ENCODE measurements at places on chromosomes 16 and 17.

DNA sequence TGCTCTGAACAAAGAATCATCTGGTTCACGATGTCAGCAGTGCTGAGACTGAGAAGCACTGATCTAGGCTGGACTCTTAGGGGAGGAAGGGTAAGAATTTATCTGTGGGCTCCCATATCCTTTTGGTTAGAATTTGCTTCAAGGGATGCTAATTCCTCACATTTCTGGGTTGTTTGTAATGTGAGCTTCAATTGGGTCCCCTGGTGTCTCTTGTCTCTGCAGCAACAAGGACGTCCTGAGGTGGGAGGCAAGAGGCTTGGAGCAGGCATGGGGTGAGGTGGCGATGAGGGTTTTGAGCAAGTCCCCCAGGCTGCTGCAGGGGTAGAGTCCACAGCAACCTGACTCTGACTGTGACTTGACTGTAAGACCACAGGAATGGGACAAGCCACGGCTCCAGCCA is 213.8 kb upstream of the NLRP1 start:
- no peak for DNase-seq

DNA sequence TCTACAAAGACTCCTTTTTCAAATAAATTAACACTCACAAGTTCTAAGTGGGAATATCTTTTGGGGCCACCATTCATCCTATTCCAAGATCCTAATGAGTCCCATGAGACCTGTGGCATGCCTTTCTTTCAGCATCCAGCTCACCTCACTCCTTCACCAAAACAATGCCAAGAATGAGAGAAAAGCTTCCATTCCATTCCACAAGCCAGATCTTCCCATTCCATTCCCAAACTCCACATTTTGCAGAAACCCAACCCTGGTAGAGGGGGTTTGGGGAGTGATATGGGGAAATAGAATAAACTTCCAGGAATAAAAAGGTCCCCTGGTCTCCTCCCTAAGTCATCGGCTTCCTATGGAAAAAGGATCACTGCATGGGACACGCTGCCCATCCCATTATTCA is 392.2 kb downstream of the NPIPA8 start:
- DNase-seq = no peak

- DNase-seq = no peak
These were observed 40.1 kb upstream of the USP7 start for GRCh38 chr16:9003763-9004162.

GRCh38 chr17:51398128-51398525 is 137.8 kb downstream of the UTP18 start:
- no peak for DNase-seq

DNA sequence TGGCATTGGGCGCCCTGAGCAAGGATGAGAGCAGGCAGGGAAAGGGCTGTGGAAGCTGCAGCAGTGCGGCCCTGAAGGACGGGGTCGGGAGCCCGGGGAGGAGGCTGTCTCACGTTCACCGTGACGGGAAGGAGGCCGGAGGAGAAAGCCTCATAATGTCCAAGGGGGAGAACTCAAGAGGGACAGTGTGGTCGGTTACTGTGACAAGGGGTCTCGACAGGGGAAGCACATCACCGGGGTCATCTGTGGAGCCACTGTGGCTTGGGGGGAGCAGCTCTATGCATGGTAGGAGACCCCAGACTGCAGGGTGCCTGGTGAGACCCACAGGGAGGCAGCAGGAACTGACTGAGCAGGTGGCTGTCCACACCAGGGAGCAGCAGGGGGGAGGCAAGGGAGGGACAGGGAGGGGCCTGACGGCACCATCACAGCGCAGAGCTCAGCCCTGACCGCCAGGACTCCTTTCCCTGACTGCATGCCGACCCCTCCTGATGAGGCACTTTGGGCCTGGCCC is 154.6 kb upstream of the CHMP6 start:
- no peak for DNase-seq

- DNase-seq = no peak
These were observed 191.9 kb upstream of the PIRT start for GRCh38 chr17:11029791-11030190.

GRCh38 chr17:49327835-49328784 is 33.9 kb downstream of the ZNF652 start:
- no peak for DNase-seq

DNA sequence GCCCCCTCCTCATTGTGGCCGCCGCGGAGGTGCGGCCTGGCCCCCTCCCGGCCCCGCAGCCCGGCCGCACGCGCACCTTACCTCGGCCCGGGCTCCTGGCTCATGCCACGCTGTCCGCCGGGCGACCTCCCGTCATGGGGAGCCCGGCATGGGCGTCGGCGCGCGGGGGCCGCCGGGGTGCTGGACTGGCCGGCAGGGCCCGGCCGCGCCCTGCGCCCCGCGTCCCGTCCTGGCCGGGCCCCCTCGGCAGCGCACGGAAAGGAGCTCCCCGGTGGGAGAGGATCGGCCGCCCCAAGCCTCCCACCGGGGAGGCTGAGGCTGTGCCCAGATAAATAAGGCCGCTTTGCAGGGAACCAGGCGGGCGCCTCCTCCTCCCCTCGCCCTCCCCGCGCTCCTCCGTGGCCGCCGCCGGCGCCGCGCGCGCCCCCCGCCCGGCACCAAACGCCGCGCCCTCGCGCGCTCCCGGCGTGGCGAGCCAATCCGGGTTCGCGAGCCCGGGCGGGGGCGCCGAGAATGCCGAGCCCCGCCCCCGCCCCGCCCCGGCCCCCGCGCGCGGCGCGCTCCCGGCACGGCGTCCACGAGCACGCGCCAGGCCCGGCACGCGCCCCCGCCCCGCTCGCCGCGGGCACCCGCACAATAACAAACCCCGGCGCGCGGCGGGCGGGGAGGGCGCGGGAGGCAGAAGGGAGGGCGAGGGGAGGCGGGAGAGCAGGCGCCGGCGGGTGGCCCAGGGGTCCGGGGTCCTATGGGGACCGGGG is at the start of gene FBXL16:
FBXL16 (minus strand) TSS at position 371 of the 758 bp plus-strand sequence. CDS start 8,396 bp downstream, outside the sequence.
- DNase-seq = peak; percentile 86

GRCh38 chr16:67563708-67564468 is 1.6 kb downstream of the CTCF start:
- peak; percentile 60 for DNase-seq

DNA sequence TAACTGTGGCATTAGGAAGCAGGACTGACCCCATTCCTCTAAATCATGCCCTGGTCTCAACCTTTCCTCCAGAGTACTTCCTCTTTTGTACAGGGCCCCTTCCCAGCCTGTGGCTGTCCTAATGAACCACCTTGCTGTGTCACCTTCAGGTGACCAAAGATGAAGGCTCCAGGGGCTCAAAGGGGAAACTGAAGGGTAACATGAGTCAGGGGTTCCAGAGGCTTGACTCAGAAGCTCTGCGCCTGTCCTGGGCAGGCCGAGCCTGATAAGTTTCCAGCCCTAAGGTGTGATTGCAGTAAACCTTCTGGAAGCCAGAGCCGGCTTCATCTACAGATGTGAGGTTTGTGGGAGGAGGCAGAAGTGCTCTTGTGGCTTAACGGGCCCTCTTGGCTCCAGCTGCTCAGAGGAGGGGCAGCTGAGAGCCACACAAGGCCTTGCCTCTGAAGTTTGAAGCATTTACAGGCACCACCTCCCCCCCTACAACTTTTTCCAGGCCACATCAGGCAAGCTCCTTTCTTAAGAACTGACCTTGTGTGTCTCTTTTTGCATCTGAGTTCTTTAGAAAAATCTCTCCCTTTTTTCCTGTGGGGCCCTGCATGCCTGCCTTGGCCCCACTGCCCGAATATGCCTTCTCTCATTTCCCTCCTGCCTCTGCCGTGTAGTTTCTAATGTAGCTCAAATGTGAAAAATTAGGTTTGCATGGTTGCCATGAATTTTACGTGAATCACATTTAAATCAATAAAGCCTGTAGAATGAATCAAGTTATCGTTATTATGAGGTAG is 149.9 kb downstream of the CLEC16A start:
- DNase-seq = no peak

- DNase-seq = no peak
These were observed 109.9 kb downstream of the IRX5 start for GRCh38 chr16:55040366-55041086.

- DNase-seq = no peak
These were observed 219.9 kb upstream of the NLRP1 start for GRCh38 chr17:5804251-5804650.

DNA sequence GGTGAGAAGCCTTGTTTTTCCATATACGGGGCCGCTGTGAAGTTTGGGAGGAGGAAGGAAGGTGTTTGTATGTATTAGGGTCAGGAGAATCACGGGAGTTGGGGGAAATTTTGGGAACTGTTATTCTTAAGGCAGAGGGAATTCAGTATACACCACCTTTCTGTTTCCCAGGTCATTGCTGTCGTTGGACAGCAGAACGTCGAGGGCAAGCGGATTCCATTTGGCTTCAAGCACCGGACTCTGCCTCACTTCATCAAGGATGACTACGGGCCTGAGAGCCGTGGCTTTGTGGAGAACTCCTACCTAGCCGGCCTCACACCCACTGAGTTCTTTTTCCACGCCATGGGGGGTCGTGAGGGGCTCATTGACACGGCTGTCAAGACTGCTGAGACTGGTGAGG is 17.6 kb downstream of the POLR2A start:
- no peak for DNase-seq

- peak; percentile 61 for DNase-seq
These were observed 33.0 kb downstream of the USP10 start for GRCh38 chr16:84732674-84733352.

- DNase-seq = no peak
These were observed 16.6 kb downstream of the LDHD start for GRCh38 chr16:75099738-75100602.

GRCh38 chr16:28155293-28155692 is 56.5 kb downstream of the XPO6 start:
- peak; percentile 71 for DNase-seq

DNA sequence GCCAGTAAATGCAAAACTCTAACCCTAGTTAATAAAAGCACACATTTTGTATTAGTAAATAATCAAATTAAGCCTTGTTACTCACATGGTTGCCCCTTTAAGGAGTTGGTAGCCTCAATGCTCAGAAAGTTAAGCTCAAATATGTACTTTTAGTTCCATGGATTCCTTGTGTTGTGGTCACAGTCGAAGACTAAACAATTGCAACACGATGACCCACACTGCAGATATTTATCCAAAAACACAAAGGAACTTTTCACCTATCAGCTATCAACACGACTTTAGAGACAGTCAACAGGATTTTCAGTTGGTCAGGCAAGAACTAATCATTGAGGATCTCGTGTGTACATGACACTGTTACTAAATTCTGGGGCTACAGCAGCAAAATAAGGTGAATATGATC is 47.4 kb upstream of the NUDT7 start:
- DNase-seq = no peak

- no peak for DNase-seq
These were observed 66.8 kb downstream of the SALL1 start for GRCh38 chr16:51084074-51084928.
